Prostate gland (tissue), 2 donors: ENCODE measurements at places on chromosomes 4 and X. TPM values are rescaled to one million over a fixed set of nuclear protein-coding genes. Genes with fewer than 3 reads are reported as not detected.

ABCE1 gene
- 41.1 TPM for total RNA-seq

AFF2 gene
- 0.27 TPM for total RNA-seq

- H3K27ac ChIP-seq: peak overlapping the region; percentile 77
- H3K4me1 ChIP-seq: no peaks in the 10 kb centered on the region
- H3K36me3 ChIP-seq: no peaks in the 10 kb centered on the region
- peak overlapping the region; percentile 46 for H3K4me3 ChIP-seq
Observed at GRCh38 chrX:71366674-71367256, 608 bp downstream of the TAF1 start.

DNA sequence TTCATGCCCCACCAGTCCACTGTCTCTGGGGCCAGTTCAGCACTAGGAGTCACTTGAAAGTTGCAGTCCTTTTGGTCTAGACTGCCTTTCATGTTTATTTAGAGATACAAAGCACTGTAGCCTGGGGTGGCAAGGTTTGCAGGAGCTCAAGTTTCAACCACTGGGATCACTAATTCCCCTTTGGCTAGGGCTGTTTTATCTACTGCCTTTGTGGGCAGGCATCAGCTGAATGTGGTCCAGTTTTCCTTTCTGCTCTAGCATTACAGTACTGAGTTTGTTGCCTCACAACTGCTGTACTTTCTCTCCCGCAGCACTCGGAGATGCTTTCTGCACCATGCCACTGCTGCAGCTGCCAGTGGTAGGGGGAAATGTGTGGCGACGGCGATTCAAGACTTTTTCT is 222.3 kb upstream of the HDX start:
- H3K27ac ChIP-seq: no peak overlapping the region
- H3K4me1 ChIP-seq: no peaks in the 10 kb centered on the region
- DNase-seq: no peak
- no peaks in the 10 kb centered on the region for H3K27me3 ChIP-seq
- no peaks in the 10 kb centered on the region for H3K36me3 ChIP-seq

DNA sequence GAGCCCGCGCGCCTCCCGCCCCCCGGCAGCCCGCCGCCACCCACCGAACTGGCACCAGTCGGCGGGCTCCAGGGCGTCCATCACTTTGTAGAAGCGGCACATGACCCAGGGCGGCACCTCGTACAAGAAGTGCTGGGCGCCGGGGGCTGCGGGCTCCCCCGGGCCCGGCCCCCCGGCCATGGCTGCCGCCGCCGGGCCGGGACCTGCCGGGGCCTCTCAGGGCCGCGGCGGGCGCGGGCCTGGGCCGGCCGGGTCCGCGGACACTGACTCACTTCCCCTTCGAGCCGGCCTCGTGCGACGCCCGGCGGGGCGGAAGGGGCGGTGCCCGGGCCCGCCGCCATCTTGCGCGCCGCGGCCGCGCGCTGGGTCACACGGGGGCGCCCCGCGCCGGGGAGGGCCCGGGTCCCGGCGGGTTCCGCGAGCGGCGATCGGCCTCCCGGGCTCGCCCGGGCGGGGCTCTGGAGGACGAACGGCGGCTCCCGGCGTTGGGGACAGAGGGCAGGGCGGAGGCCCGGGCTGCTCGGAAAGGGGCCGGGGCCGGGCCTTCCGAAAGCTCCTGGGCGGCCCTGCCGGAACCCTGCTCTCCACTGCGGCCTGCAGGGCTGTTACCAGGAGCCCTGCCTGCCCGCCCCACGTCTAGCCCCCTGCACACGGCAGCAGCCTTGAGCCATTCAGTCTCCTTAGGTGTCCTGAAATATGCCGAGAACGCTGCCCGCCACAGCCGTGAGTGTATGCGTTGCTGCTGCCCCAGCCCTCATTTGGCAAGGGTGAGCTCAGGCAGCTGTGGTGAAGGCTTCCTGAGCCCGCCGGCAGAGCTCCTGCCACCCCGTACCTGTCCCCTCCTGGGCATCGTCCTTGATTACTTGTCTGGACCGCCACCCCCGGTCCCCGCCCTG is at the start of gene IRAK1:
TSS of gene IRAK1 (minus strand) at position 270 of the 896 bp plus-strand sequence. CDS start at position 180, 90 bp downstream.
- H3K27ac ChIP-seq: peak within 1 kb of the TSS; percentile 88
- H3K27me3 ChIP-seq: no peaks in the 10 kb centered on the region
- H3K4me1 ChIP-seq: no peaks in the 10 kb centered on the region
- H3K36me3 ChIP-seq: no peaks in the 10 kb centered on the region
